ENCODE measurements at places on chromosomes 5 and 9. TPM values are rescaled to one million over a fixed set of nuclear protein-coding genes. Genes with fewer than 3 reads are reported as not detected.

Gene PDGFRB
- 54.3 TPM for polyA plus RNA-seq

DNA sequence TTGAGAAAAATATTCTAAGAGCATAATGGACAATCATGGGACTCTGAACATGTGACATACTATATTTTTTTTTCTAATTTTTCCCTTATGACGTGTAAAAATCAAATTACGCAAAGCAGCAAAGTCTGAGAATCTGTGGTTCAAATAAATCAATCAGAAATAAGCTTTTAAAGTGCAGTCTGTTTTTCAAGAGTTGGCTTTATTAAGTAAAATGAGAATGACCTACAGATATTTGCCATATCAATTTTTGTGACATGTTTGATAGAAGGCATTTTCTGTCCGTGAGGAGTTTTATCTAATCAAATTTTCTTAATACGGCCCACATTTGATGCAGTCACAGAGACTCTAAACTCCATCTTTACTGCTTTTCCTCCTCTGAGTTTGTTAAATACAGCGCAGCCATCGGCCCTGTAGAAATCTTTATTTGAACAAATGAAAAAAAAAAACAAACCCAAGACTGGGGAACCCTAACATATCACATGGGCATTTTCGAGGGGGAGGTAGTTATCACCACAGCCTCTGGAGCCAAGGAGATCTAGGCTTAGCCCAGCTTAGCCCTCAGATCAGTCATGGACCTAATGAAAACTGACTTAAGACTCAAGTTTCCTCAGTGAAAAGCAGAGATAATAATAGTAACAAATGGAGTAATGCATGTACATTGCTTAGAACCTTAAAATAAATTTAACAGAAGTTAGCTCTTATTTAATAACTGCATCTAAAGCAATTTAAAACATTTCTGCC, 263.6 kb upstream of the C9orf72 start:
- no peaks in the 10 kb centered on the region for H3K36me3 ChIP-seq
- H3K27ac ChIP-seq: no peak overlapping the region
- H3K27me3 ChIP-seq: no peaks in the 10 kb centered on the region
- H3K4me3 ChIP-seq: no peak overlapping the region
- H3K4me1 ChIP-seq: no peaks in the 10 kb centered on the region

DNA sequence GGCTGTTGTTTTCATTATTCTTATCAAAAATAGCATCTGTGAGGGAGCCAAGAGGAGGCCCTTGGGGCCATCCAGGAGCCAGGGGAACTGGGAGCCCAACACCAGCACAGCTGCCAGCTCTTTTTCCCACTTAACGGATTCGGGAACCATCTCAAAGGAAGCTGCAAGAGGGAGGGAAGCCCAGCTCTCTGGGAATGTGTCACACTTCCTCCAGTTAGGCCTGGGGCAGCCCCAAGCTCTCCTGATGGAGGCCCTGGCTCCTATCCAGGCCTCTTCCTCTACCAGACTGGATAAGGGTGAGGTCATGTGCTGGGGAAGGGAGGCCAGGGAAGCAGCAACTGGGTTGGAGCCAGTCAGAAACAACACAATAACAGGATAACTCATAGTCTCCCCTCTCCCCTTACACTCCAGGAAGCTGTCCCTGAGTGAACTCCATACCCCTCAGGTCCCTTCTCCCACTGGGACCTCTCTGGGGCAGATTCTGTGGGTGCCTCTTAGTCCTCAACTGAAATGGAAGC, 12.7 kb downstream of the CSF2 start:
- no peak overlapping the region for H3K27ac ChIP-seq
- no peaks in the 10 kb centered on the region for H3K27me3 ChIP-seq
- peaks cover 28% of the 10 kb centered on the region for H3K4me1 ChIP-seq
- H3K4me3 ChIP-seq: no peak overlapping the region

- H3K36me3 ChIP-seq: no peaks in the 10 kb centered on the region
- no peak for DNase-seq
- no peaks in the 10 kb centered on the region for H3K4me1 ChIP-seq
- H3K4me3 ChIP-seq: no peak overlapping the region
These were observed 46.9 kb downstream of the SPEF2 start for GRCh38 chr5:35664584-35664983.

DNA sequence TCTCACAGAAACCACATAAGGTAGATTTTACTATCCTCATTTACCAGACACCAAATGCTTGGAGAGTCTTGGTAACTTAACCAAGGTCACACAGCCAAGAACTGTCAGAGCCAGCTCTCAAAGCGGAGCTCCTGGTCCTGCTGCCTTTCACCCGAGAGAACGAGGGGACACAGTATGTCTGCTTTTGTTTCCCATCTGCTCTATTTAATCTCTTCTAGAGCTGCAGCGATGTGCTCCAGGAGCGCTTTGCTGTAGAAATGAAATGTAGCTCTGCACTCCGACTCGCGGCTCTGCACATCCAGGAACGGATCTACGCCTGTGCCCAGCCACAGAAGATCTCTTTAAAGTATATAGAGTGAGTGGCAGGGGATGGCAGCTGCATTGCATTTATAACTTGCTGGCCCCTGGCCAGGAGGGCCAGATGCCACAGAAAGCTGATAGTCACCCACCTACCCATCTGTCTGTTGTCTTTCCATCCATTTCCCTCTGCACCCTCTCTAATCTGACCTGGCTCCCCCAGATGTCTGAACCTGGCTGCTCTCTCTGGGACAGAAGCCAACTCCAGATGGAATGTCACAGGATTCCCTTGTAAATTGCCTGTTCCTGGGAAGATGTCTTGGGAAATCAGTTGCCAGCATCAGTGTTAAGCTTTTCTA, 21.4 kb upstream of the TRMT10B start:
- H3K27ac ChIP-seq: no peak overlapping the region
- H3K4me1 ChIP-seq: no peaks in the 10 kb centered on the region
- H3K4me3 ChIP-seq: no peak overlapping the region
- no peaks in the 10 kb centered on the region for H3K27me3 ChIP-seq
- no peaks in the 10 kb centered on the region for H3K36me3 ChIP-seq
- DNase-seq: no peak

DNA sequence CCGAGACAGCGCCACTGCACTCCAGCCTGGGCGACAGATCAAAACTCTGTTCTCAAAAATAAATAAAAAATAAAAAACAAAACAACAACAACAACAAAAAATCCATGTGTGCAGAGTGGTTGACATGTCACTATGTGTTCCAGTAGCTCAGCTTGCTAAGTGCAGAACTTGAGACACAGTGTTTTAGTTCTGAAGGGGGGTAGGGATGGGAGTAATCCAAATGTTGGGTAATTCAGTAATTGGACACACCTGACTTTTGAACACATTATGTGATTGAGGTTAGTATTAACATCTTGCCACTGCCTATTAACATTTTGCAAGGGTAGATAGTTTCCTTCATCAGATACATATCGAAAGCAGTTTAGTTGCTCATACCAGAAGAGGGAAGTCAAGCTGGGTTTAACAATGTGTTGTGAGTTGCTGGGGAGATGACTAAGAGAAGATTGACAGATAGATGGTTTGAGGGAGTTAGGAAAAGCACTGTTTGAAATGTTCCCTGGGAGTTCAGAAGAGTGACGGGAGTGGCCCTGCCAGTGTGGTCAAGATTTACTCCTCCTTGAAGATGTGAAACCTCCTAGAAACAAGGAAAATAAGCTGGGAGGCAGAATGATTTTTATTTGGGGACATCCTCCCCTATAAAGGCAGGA, 928 bp downstream of the HACD4 start:
- DNase-seq: no peak
- H3K4me3 ChIP-seq: no peak overlapping the region
- H3K27me3 ChIP-seq: no peaks in the 10 kb centered on the region

- no peak overlapping the region for H3K4me3 ChIP-seq
- no peak for DNase-seq
- no peaks in the 10 kb centered on the region for H3K36me3 ChIP-seq
- H3K4me1 ChIP-seq: no peaks in the 10 kb centered on the region
- no peak overlapping the region for H3K27ac ChIP-seq
- no peaks in the 10 kb centered on the region for H3K27me3 ChIP-seq
These were observed 106.8 kb upstream of the CD180 start for GRCh38 chr5:67303356-67303755.

DNA sequence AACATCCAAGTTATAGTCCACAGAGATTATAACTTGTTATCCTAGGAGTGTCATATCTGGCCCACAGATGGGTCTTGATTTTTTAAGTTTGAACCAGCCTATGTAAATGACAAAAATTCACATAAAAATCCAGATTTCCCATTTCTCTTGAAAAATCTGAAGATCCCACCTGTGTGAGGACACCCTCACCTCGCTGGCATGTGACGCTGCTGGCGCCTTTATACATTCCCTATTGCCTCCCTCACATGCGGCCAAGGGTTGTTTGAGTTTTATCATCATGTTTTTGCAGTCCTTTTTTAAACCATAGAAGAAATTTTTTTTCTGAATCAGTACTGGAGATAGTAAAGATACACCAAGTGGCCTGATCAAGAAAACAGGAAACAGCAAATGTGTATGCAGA, 25.9 kb upstream of the PPP1R2B start:
- H3K27ac ChIP-seq: no peak overlapping the region
- H3K27me3 ChIP-seq: no peaks in the 10 kb centered on the region
- no peak for DNase-seq
- no peaks in the 10 kb centered on the region for H3K4me1 ChIP-seq

- H3K27me3 ChIP-seq: no peaks in the 10 kb centered on the region
- no peaks in the 10 kb centered on the region for H3K4me1 ChIP-seq
- DNase-seq: no peak
- H3K4me3 ChIP-seq: no peak overlapping the region
- no peak overlapping the region for H3K27ac ChIP-seq
- H3K36me3 ChIP-seq: no peaks in the 10 kb centered on the region
These were observed 28.6 kb upstream of the NSMF start for GRCh38 chr9:137487454-137488326.

DNA sequence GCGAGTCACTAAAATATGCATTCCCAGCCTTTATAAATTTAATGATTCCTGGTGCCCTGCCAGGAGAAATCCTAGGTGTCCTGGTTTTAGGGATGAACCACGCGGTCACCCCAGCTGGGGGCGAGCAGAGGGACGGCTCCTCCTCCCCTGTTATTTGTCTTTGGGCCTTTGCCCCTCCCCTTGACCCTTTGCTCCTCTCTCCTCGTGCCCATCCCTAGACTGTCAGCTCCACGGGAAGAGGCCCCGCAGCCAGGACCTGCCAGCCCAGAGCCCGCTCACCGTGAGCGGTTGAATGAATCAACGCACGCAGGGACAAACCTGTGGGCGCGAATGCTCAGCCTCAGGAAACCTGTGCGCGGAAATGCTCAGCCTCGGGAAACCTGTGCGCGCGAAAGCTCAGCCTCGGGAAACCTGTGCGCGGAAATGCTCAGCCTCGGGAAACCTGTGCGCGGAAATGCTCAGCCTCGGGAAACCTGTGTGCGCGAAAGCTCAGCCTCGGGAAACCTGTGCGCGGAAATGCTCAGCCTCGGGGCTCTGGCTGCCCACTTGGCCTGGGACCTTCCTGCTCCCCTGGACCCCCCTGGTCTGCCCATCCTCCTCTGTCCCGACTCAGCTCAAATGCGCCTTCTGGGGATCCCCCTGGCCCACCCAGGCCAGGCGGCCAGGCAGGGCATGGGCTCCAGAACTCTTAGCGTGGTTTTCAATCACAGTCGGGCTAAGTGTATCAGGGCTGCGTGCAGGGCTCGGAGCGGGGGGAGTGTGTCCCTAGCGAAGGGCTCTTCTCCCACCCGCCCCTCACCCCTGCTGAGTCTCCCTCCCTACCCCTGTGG, 140.5 kb upstream of the COL5A1 start:
- DNase-seq: no peak
- peaks cover 49% of the 10 kb centered on the region for H3K27me3 ChIP-seq
- H3K4me3 ChIP-seq: no peak overlapping the region
- no peaks in the 10 kb centered on the region for H3K36me3 ChIP-seq
- peaks cover 3% of the 10 kb centered on the region for H3K4me1 ChIP-seq

DNA sequence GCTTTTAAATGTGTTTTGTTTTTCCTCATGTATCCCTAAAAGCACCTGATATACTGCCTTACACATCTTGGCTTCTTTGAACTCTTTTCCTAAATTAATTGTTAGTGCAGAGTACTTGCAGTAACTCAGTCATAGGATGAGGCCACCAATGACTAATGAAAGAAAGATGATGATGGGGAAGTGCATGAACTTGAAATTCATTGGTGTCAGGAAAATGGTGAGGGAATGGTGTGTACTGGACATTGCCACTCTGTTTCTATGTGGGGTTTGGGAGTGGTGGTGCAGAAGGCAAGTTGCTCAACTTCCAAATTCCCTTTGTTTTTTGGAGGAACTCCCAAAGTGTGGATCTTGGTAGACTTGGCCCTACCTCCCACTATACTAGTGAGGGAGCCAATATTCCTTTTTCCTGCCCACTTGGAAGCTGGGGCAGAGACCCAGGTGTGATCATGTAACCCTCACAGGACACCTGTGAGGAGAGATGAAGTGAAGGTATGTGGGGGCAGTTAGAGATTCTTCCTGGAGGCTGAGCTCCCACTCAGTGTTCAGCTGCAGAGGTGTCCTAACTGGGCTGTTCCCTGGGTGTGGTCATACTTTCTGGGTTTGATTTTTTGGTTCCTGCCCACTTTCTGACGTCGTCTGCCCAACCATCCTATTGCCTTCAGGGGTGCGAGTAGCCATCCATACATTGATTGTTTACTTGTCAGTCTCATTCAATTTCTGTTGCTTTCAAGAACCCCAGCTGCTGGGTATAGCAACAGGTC, 298.5 kb downstream of the MAST4 start:
- H3K4me1 ChIP-seq: peaks cover 17% of the 10 kb centered on the region
- no peaks in the 10 kb centered on the region for H3K36me3 ChIP-seq
- DNase-seq: no peak
- no peaks in the 10 kb centered on the region for H3K27me3 ChIP-seq
- H3K4me3 ChIP-seq: no peak overlapping the region

DNA sequence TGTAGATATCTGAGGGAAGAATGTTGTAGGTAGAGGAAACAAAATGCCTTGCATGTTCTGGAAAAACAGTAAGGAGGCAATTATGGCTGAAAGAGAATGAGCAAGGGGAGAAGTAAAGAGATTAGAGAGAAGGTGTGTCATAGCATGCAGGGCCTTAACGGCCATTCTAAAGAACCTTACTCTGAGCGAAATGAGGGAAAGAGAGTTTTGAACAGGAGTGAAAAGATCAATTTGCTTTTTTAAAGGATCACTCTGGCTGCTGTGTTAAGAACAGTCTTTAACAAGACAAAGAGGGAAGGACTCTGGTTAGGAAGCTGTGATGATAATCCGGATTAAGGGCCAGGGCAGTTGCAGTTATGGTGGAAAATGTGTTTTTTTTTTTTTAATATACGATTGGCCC, 22.6 kb downstream of the PTBP3 start:
- H3K4me1 ChIP-seq: no peaks in the 10 kb centered on the region
- H3K4me3 ChIP-seq: no peak overlapping the region
- H3K36me3 ChIP-seq: peaks cover 3% of the 10 kb centered on the region
- H3K27me3 ChIP-seq: no peaks in the 10 kb centered on the region
- H3K27ac ChIP-seq: no peak overlapping the region

- H3K4me1 ChIP-seq: peaks cover 45% of the 10 kb centered on the region
- no peaks in the 10 kb centered on the region for H3K36me3 ChIP-seq
- H3K27me3 ChIP-seq: peaks cover 20% of the 10 kb centered on the region
- H3K27ac ChIP-seq: no peak overlapping the region
These were observed 4.4 kb downstream of the GDNF start for GRCh38 chr5:37835380-37835973.

DNA sequence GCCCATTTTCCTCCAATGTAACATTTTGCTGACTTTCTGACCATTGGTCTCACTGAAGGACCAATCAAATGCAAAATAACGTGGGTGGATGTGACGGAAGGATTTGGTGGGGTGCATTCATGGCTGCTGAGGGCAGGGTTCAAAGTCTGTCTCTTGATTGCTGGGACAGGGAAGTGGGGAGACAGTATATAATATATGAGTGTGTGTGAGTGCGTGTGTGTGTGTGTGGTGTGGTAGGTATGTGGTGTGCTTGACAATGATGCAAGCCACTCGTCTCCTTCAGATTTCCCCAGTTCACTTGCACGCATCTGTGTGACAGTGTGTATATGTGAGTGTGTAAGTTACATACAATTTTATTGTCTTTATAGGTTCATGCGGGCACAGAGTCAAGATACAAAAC, 477.3 kb downstream of the DIRAS2 start:
- H3K4me3 ChIP-seq: no peak overlapping the region
- no peaks in the 10 kb centered on the region for H3K27me3 ChIP-seq
- no peak for DNase-seq
- H3K4me1 ChIP-seq: no peaks in the 10 kb centered on the region
